ENCODE measurements at places on chromosomes 6 and 20.

- no peak for DNase-seq
Observed at GRCh38 chr6:105036351-105036750, 79.4 kb downstream of the LIN28B start.

DNA sequence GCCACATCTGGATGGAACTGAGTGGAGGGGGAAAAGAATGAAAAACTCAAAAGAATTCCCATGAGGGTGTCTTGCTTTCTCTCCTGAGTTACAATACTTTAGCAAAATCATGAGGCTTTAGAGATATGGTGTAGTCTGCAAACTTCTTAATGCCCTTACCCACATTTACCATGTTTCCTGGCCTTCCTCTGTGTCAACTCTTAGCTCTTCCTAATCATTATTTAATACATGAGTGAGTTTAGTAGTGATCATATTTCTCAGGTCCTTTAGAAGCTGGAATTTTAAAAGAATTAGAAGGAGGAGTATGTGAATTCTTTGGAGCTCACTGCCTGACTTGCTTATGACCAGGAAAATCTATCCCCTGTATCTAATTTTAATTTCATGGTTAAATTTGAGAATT lies 39.0 kb downstream of the STX11 start:
- DNase-seq: no peak

DNA sequence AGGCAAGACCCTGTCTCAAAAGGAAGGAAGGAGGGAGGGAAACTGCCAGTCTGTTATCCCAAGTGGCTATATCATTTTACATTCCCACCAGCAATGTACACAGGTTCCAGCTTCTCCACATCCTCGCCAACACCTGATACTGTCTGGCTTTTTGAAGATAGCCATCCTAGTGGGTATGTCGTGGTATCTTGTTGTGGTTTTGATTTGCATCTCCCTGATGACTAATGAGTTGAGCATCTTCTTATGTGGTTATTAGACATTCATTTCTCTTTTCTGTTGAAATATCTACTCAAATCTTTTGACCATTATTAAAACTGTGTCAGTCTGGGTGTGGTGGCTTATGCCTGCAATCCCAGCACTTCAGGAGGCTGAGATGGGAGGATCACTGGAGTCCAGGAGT lies 47.9 kb upstream of the ARID1B start:
- no peak for DNase-seq

- DNase-seq: no peak
Observed at GRCh38 chr20:57007171-57007540, 259.3 kb downstream of the BMP7 start.

DNA sequence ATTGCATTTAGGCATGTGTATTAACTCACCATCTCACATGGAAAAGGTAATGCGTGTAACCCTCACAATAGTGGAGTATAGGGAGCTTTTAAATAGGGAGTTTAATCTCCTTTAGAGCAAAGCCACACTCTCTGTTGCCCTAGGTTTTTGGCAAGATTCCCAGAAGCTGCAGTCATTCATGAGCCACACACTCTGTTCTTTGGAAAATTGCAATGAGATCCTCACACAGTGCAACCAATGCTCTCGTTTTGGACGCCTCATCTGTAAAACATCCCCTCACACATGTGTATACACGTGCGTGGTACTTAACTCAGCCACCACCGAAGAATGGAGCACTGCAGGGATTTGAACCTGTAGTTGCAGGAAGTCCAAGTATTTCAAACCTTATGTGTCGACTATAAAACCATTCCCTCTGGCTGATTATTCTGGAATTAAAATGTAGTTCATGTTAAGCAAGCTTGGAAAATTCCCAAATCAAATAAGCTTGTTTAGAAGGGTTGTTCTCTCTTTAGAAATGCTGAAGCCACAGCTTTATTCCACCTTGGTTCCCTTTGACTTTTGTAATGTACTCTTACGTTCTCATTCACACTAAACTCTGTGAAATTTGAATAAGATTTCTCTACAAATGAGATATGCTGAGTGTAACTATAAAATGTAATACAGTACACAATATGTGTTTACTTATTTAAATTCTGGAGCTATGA lies 489.8 kb upstream of the MANEA start:
- no peak for DNase-seq

- no peak for DNase-seq
Observed at GRCh38 chr20:53757472-53757913, 163.9 kb upstream of the ZNF217 start.

DNA sequence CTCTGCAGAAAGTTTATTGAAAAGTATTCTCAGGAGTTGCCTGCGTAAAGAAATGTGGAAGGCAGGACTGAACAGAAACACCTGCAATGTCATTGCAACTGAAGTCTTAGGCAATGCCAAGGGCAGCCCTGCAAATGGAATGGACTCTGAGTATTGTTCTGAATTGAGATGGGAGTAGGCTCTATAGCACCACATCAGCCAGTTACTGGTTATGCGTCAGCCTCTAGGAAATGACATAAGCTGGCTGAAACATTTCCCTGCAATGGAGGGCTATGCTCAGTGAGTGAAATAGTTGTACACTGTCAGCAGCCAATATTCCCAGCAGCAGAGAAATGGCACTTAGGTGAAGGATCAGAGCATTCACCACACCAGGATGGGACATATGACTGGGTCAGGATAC lies 13.8 kb upstream of the GJE1 start:
- no peak for DNase-seq

DNA sequence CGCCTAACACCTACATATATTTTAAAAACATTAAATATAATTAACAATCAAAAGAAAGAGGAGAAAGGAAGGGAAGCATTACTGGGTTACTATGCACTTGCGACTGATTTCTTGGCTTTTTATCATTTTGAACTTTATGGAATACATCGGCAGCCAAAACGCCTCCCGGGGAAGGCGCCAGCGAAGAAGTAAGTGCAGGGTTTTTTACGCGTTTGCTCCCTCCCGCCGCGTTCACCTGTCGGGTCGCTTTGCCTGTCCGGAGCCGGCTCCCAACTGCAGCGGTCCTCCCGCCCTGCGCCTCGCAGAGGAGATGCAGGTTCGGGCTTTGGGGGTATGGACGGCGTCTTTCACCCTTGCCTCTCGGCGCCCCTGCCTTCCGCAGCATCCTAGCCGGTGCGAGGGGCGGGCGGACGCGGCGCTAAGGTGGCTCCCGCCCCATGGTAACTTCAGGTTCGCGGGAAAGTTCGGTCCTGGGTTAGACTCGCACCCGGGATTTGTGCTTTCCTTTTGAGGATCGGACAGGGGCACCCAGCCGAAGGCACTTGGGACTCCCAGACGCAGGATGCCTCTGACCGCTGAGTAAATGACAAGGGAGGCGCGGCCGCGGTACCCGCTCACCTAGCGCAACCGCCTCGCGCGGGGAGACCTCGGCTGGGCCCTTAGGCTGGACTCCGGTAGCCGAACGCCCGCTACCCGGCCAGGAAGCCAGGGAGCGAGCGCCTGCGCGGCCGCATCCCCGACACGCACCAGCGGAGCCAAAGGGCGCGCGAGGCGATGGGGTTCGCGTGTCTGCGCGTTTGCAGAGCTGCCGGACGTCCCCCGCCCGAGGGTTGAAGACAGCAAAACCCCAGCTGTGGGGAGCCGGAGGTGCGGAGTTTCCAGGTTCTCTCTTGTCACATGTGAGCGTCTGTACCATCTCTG lies 891 bp downstream of the RSPO3 start:
- DNase-seq: no peak

DNA sequence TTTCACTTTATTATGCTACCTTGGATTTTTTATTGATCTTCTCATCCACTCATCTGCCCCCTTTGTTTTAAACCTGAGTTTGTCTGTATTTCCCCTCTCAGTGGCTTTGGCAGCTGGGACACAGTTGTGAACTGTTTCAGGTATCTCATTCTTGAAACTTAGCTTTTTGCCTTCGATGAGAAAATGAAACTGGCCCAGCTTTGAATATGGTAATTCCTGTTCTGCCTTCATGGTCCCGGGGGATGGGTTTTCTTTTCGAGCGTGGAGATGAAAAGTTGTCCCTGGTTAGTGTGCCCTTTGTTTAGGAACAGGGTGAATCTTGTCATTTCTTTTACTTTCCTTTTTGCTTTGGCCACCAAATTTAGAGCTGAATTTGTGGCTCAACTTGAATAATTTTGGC lies 25.6 kb downstream of the DHX35 start:
- no peak for DNase-seq

- DNase-seq: peak; percentile 63
Observed at GRCh38 chr6:111805511-111806164, 67.6 kb downstream of the FYN start.

GRCh38 chr6:12294851-12295536 lies 4.8 kb downstream of the EDN1 start:
- no peak for DNase-seq

DNA sequence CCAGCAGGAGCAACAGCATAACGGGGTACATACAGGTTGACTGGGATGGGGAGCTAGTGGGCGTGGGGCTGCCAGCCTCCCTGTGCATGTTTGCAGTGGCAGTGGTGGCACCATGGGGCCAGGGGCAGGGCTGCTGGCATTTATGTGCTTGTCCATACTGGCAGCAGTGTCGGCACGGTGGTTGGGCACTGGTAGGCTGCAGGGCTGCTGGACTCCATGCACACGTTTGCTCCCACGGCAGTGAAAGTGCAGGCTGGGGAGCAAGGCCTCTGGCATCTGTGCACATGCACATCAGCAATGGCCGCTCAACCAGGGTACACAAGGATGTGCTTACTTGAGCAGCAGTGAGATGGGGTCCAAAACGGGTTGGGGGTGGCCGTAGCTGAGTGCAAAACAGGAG lies 159.5 kb upstream of the KHDRBS2 start:
- no peak for DNase-seq

- DNase-seq: no peak
Observed at GRCh38 chr6:25004357-25004756, 68.6 kb upstream of the RIPOR2 start.

- DNase-seq: no peak
Observed at GRCh38 chr6:14017626-14018475, 93.1 kb downstream of the RNF182 start.

DNA sequence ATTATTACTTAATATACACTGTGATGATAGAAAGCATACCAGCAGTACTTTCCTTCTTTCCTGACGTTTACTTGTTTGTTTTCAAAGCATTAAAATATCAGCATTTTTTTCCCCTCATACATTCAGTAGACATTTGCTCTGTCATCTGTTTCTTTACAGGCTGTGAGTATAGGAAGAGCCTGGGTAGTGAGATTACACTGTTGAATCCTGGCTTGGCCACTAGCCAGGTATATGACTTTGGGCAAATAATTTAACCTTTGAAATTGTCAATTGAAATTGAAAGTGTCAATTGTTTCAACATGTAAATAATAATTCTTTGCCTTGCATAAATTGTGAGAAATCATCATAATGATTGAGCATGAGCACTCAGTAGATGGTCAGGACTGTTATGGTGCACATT lies 336.2 kb downstream of the CDKAL1 start:
- no peak for DNase-seq

- no peak for DNase-seq
Observed at GRCh38 chr6:143276436-143276835, 174.1 kb downstream of the ADAT2 start.

- no peak for DNase-seq
Observed at GRCh38 chr6:7148100-7148822, 40.5 kb downstream of the RREB1 start.

DNA sequence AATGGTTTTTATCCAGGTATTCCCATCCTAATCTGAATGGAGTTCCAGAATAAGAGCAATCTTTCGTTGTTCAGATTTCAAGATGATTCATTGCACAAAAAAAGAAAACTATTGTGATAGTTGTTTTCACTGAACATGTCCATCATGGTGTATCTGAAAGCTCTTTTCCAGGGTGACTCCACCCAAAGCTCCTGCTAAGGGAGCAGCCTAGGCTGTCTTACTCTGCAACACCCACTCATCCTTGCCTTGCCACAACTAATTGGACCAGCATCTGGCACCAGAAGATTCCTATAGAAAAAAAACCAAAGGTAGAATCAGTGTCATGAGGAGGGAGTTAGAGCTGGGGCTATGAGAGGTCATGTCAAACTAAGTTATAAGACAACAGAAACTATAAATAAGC lies 7.9 kb upstream of the SYNCRIP start:
- no peak for DNase-seq

- no peak for DNase-seq
Observed at GRCh38 chr6:14791526-14791925, 454.3 kb upstream of the JARID2 start.

DNA sequence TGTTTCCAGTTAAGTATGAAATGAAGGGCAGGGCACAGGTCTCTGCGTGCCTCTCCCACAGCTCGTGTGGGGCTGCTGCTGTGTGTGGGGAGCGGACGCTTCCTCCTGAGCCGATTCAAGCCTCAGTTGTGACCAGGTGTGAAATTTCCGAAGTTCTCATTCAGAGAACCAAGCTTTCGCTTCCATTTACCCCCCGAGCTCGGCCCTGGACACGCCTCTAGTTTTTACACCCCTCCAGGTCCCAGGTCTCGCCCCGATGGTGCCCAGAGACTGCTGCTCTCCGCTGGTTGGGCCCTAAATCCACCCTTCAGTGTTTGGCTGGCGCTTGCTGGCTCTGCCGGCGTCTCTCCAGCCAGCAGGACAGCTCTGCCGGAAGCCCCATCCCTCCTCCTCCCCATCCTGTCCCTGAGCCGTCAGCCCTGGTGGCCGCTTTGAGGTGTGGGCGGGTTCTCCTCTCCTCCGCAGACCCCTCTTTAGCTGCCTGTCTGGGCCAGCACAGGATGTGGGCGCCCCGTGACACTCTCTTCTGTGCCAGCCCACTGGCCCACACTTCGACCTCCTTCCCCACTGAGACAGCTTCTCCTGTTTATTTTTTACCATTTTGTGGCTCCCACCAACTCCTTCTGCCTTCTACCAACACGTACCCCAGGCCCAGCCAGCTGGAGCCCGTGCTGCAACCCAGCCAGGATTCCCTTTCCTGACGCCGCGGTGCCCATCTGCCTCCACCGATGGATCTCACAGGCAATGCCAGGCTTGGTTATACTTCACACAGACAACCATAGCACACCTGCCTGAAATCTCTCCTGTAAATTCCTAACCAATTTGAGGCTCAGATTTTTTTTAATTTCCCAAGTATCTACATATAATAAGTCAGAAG lies 142.8 kb downstream of the DLL1 start:
- peak; percentile 36 for DNase-seq

- DNase-seq: no peak
Observed at GRCh38 chr6:141415896-141416295, 716.8 kb upstream of the GJE1 start.

- DNase-seq: no peak
Observed at GRCh38 chr20:36344517-36345132, 38.5 kb downstream of the DLGAP4 start.

DNA sequence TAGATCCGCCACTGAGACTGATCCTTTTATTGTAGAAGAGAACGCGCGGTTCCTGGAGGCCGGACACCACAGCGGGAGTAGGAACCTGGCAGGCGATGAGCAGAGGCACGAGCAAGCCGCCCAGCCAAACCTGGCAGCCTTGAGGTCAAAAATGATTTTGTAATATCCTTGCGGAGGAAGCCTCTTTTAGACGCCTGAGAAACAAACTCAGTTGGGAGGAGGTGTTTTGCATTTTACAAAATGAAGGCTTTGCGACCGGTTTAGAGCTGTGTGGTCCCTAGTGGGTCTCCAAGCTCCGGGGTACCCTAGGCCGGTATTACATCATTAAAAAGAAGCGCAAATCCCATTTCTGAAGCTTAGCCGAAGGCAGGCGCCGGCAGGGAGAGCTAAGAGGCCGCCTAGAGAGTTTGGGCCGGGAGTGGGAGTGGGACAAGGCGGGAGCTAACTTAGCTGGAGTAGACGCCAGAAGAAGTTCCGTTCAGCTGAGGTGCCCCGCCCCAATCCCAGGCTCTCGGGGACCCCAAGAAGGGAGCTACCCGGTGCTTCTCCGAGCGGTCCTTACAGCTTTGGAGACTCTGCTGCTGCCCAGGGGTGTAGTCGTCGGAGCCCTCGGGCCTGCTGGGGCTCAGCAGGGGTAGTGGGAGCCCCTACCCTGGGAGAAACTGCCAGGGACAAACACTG lies 1.9 kb upstream of the TBX18 start:
- DNase-seq: no peak

- DNase-seq: no peak
Observed at GRCh38 chr6:32597024-32597423, 7.4 kb upstream of the HLA-DRB1 start.

Measured in stimulated activated naive CD4-positive, alpha-beta T cell treated with Interleukin-2 at 50 U/mL for 16 hours (primary cell).